ENCODE measurements at places on chromosomes 7 and 10.

DNA sequence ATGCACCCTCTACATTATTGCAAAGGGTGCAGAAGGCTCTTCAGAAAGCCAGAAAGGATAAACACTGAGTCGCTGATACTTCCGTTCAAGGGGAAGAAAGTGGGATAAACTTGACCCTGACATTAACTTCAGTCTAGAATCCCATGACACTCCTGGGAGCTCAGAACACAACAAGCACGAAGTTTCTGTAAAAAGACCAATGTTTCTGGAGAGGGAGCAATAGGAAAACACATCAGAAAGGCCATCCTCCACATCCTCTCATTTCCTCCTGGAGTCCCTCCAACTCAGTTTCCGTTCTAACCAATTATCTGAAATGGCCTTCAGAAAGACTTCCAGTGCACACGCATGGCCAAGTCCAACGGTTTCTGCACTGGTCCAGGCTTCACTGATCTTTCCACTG is 113.5 kb downstream of the SORBS1 start:
- DNase-seq, result no peak

- no peak for DNase-seq
Observed at GRCh38 chr7:100515072-100515532, 23.9 kb upstream of the AGFG2 start.

GRCh38 chr7:96430356-96430755 is 108.5 kb upstream of the SLC25A13 start:
- no peak for DNase-seq

- DNase-seq, result no peak
Observed at GRCh38 chr7:124250297-124251034, 217.6 kb upstream of the TMEM229A start.

- DNase-seq, result no peak
Observed at GRCh38 chr10:44426247-44427034, 41.5 kb upstream of the CXCL12 start.

DNA sequence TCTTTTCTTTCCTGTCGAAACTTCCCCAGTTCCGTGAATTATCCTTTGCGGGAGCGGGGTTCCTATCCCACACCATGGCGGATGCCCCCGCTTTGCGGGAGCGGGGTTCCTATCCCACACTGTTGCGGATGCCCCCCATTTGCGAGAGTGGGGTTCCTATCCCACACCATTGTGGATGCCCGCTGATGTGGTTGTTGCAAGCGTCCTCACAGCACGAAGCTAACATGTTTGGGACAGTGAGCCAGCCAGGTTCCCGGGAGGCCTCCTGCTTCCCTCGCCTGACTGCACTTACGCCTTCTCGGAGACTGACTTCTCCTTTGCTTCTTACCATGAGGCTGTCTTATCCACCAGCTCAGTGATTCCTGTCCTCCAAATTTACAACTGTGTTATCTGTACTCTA is 134.7 kb downstream of the VIPR2 start:
- DNase-seq, result no peak

GRCh38 chr7:130386876-130387275 is 6.6 kb downstream of the CPA1 start:
- no peak for DNase-seq

- no peak for DNase-seq
Observed at GRCh38 chr10:101411598-101411997, 57.6 kb downstream of the BTRC start.

GRCh38 chr7:1557771-1558170 is 1.8 kb upstream of the TMEM184A start:
- DNase-seq, result no peak

- no peak for DNase-seq
Observed at GRCh38 chr10:10644676-10645385, 372.8 kb upstream of the CELF2 start.

GRCh38 chr7:94052398-94053180 is 48.4 kb upstream of the BET1 start:
- no peak for DNase-seq

- no peak for DNase-seq
Observed at GRCh38 chr10:53748319-53748718, 975.7 kb upstream of the MBL2 start.

DNA sequence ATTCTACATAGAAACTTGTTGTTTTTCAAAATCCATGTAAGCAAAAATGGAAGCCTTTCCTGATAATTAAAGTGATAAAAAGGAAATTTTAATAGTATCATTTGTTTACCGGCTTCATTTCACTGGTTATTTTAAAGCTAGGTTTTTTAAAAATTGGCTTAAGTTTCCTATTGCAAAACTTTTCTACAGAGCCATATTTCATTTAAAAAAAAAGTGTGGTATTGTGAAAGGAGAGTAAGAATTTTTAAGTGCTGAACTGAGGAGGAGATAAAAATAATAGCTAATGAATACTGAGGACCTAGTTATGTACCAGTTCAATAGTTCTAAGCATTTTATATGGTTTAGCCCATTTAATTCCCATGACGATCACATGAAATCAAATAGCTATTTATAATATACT is 172.2 kb upstream of the COL1A2 start:
- no peak for DNase-seq

DNA sequence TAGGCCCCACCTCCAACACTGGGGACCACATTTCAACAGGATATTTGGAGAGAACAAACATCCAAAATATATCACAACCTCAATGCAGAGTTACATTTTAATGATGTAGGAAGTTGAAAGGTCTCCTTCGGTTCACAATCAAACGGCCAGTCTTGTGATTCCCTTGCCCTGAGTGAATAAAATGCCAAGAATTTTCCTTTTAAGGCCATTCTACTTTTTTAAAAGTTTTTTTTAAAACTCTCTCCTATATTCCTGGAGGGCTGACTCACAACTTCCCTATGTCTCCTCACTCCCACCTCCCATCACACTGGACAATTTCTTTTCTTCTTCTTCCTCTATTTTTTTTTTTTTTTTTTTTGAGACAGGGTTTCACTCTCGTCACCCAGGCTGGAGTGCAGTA is 693.6 kb upstream of the AUTS2 start:
- no peak for DNase-seq

- no peak for DNase-seq
Observed at GRCh38 chr10:34906067-34906965, 91.2 kb upstream of the PARD3 start.

DNA sequence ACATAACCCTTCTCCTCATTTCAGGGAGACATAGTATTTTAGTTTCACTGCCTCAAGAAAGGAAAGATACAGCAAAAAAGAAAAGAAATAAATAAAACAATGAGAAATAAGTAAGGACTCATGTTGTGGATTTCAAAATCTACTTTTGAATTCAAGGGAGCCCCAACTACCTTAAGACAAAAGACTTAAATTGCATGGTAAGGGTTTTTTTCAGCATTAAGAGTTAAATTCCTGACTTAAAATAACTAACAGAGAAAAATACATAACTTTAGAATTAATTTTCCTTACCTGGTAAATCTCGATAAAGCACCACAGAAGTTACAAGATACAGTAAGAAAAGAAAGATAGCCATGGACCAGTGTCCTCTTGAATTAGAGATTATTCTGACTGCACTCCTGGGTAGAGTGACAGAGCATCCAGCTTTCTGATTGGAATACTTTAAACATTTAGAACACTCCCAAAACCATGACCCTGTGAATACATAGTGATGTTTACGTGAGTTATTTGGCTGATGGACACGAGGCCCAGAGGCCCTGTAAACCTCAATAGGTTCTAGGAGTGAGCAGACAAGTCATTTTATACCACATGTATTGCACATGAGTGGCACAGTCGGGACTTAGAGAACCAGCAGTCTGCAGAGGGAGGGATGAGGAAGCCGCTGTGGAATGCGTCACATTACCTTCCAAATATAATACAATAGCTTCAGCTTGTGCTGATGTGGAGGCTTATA is 292.5 kb upstream of the SEMA3C start:
- DNase-seq, result no peak

GRCh38 chr10:42876476-42876875 is 93.9 kb downstream of the BMS1 start:
- DNase-seq, result no peak

DNA sequence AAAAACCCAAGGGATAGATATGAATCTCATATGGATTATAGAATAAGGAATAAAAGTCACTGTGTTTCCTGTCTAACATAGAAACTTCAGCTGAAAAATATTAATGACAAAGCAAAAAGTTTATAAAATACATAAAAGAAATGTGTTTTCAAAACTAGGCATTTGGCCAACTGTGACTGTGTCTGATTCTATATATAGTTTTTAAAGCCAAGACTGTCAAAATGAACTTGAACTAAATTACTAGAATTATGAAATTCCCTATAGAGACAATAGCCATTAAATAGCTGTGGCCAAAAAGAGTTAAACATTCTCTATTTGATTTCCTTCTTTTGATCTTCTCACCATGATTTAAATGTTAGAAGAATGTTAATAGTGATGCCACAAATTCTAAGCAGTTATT is 311.2 kb upstream of the SEMA3D start:
- no peak for DNase-seq

DNA sequence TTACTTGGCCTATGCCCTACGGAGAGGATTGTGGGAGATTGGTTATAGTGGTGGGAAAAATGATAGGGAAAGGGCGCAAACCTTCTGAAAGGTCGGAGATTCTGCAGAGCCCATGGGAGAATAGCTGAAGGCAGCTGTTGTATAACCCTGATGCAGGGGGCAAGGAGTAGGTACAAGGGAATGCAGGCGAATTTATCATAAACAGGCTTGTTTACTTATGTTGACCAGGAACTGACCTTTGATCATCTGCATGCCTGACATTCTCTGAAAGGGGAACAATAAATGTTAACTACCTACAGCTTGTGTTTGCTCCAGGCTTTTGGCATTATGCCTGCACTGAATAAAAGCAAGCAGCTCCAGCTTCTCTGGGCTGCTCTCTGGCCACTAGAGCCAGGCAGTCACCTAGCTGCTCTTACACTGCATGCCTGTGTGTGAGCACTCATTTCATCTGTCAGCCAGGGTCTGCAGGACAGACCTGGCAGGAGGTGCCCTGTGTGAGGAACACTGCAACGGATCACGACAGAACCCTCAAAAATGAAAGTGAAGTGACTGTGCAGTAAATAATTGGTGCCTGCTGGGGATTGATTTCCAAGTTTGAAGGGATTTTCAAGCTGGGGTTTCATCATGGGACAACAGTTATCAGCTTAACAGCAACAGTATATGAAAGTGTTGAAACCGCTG is 31.1 kb upstream of the ABCA13 start:
- no peak for DNase-seq

DNA sequence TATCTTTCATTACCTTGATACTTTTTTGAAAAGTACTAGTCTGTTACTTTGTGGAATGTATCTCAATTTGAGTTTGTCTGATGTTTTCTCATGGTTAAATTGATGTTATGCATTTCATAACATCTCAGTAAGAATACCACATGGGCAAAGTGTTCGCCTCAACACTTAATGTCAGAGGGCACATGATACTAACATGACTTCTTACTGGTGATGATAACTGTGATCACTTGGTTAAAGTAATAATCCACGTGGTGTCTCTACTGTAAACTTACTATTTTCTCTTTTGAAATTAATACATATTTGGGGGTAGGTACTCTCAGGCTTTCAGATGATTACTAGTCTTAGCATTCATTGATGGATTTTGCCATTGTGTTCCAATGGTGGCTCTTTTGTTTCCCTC is 2.2 kb downstream of the SDHAF3 start:
- no peak for DNase-seq

GRCh38 chr7:121433775-121434174 is 37.7 kb upstream of the FAM3C start:
- DNase-seq, result no peak

DNA sequence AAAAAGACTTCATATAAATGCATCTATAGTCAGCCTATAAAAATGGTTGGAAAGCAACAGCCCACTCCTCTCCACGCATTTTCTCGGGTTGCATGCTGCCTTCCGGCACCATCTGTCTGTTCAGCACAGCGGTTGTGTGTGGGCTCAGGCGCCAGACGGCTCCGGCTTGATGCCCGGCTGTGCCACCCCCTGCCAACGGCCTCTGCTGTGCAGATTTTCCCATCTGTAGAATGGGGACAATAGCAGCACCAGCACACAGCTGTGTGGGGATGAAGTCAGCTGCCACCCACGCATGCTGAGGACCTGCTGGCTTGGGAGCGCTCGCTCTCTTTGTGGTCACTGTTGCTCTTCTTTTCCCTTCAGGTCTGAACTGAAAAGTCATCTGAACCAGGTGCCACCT is 19.5 kb downstream of the PRKAG2 start:
- DNase-seq, result no peak

- no peak for DNase-seq
Observed at GRCh38 chr7:84509522-84509921, 314.9 kb upstream of the SEMA3A start.

GRCh38 chr7:76292213-76292573 is 10.3 kb upstream of the HSPB1 start:
- DNase-seq, result no peak

- no peak for DNase-seq
Observed at GRCh38 chr7:133478591-133479135, 225.8 kb downstream of the EXOC4 start.

GRCh38 chr10:34549953-34550352 is 265.1 kb downstream of the PARD3 start:
- DNase-seq, result no peak

GRCh38 chr7:46244757-46245156 is 323.7 kb upstream of the IGFBP3 start:
- DNase-seq, result no peak

- DNase-seq, result no peak
Observed at GRCh38 chr10:114955984-114956383, 18.0 kb downstream of the TRUB1 start.

DNA sequence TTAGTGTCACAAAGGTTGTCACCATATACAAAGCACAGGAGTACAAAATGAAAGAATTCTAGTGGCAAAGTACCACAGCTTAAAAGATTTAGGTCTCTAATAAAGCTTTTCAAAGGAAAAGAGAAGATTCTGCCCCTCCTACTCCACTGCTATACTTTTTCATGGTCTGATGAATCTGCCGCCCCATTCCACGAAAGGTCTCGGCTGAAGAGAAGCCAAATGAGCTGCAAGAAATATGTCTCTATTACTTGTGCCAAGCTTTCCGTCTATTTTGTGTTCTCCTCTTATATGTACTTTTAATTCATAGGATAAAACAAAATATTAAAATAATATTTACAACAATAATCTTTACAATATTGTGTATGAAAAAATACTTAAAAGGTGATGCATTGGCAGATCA is 222.6 kb downstream of the ANK3 start:
- no peak for DNase-seq

- no peak for DNase-seq
Observed at GRCh38 chr7:41197769-41198168, 505.1 kb downstream of the INHBA start.

- no peak for DNase-seq
Observed at GRCh38 chr10:133388236-133388972, 5.6 kb upstream of the MTG1 start.

Data from CD4-positive, alpha-beta T cell treated with Interleukin-4 for 4 hours (primary cell).